ENCODE measurements at places on chromosomes 3 and 15. TPM values are rescaled to one million over a fixed set of nuclear protein-coding genes. Genes with fewer than 3 reads are reported as not detected.

DNA sequence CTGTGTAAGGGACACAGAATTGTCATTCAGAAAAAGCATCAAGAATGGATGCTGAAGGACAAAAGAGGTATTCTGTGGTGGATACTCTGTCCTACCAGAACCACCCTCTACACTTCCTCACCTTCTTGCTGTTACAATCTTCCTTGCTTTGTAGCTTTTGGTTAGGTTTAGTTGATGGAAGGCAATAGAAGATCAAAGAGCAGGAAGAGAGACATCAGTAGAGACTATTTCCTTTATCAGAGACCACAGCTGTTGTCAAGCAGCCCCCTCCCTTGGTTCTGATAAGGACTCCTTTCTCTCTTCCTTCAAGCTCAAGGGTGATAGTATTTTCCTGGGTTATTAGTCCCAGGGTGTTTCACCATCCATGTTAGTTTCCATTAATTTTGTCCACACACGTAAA, 84.7 kb upstream of the ALCAM start:
- H3K36me3 ChIP-seq = no peaks in the 10 kb centered on the region
- H3K27me3 ChIP-seq = no peaks in the 10 kb centered on the region
- no peaks in the 10 kb centered on the region for H3K4me1 ChIP-seq
- H3K4me3 ChIP-seq = no peak overlapping the region
- DNase-seq = no peak

- DNase-seq = peak; percentile 91
- peak overlapping the region; percentile 91 for H3K27ac ChIP-seq
- no peaks in the 10 kb centered on the region for H3K27me3 ChIP-seq
- peaks cover 25% of the 10 kb centered on the region for H3K36me3 ChIP-seq
- H3K4me3 ChIP-seq = peak overlapping the region; percentile 47
- peaks cover 27% of the 10 kb centered on the region for H3K4me1 ChIP-seq
These were observed 557 bp downstream of the ELL3 start for GRCh38 chr15:43776101-43776717.

DNA sequence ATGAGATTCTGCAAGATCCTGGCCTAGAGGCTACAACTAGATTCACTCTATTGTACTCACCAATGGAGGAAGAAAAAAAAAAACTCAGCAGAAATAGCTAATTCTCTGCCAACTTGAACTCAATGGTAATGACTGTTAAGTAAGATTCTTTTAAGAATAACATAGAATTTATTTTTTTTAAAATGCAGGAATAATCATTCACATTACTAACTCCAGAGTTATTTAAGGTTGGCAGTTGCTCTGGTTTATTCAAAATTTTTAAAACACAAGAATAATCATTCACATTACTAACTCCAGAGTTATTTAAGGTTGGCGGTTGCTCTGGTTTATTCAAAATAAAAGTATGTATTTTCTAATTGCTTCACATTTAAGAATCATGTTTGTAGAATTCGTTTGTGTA, 1071.9 kb downstream of the IGSF11 start:
- H3K4me3 ChIP-seq = no peak overlapping the region
- no peaks in the 10 kb centered on the region for H3K36me3 ChIP-seq
- H3K4me1 ChIP-seq = no peaks in the 10 kb centered on the region
- H3K27me3 ChIP-seq = no peaks in the 10 kb centered on the region
- no peak for DNase-seq
- no peak overlapping the region for H3K27ac ChIP-seq

GRCh38 chr3:96007650-96008195, 806.7 kb upstream of the EPHA6 start:
- no peak overlapping the region for H3K4me3 ChIP-seq
- H3K36me3 ChIP-seq = no peaks in the 10 kb centered on the region
- DNase-seq = no peak
- H3K27ac ChIP-seq = no peak overlapping the region
- H3K4me1 ChIP-seq = no peaks in the 10 kb centered on the region
- no peaks in the 10 kb centered on the region for H3K27me3 ChIP-seq

GRCh38 chr3:126512916-126513650, 4.5 kb downstream of the UROC1 start:
- DNase-seq = peak; percentile 70
- no peaks in the 10 kb centered on the region for H3K4me1 ChIP-seq
- no peaks in the 10 kb centered on the region for H3K27me3 ChIP-seq
- no peaks in the 10 kb centered on the region for H3K36me3 ChIP-seq
- no peak overlapping the region for H3K4me3 ChIP-seq

DNA sequence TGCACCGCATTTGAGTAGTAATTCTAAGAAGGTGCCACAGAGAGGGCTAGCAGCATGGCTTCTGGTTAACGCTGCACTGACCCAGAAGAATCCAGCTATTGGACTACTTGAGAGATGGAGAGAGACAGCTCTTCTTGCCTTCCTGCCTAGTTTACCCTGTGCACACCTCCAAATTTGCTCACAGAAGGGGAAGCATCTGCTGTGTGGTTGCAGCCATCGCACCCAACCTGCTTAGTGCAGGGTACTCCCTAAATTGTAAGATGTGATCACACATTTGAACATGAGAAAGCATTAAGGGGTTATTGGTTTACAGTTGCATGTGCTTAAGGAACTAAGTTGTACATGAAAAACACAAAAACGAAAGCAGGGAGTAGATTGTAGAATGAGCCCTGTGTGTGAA, 122.1 kb downstream of the FOXB1 start:
- no peaks in the 10 kb centered on the region for H3K27me3 ChIP-seq
- H3K36me3 ChIP-seq = no peaks in the 10 kb centered on the region
- H3K4me1 ChIP-seq = no peaks in the 10 kb centered on the region

DNA sequence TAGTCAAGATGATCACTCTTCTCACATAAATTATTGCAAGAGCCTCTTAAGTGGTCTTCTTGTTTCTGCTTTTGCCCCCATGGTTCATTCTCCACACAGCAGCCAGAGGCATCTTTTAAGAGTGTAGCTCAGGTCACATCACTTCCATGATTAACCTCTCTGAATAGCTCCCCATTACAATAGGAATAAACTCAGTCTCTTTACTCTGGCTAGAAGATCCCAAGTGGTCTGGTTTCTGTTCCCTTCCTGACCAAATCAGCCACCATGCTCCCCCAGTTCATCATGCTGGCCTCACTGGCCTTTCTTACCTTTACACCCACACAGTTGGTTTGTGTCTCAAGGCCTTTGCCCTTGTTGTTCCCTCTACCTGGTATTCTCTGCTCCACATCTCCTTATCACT, 8.2 kb downstream of the HHATL start:
- DNase-seq = no peak
- H3K4me1 ChIP-seq = no peaks in the 10 kb centered on the region
- no peaks in the 10 kb centered on the region for H3K36me3 ChIP-seq
- H3K27me3 ChIP-seq = peaks cover 14% of the 10 kb centered on the region
- no peak overlapping the region for H3K4me3 ChIP-seq

DNA sequence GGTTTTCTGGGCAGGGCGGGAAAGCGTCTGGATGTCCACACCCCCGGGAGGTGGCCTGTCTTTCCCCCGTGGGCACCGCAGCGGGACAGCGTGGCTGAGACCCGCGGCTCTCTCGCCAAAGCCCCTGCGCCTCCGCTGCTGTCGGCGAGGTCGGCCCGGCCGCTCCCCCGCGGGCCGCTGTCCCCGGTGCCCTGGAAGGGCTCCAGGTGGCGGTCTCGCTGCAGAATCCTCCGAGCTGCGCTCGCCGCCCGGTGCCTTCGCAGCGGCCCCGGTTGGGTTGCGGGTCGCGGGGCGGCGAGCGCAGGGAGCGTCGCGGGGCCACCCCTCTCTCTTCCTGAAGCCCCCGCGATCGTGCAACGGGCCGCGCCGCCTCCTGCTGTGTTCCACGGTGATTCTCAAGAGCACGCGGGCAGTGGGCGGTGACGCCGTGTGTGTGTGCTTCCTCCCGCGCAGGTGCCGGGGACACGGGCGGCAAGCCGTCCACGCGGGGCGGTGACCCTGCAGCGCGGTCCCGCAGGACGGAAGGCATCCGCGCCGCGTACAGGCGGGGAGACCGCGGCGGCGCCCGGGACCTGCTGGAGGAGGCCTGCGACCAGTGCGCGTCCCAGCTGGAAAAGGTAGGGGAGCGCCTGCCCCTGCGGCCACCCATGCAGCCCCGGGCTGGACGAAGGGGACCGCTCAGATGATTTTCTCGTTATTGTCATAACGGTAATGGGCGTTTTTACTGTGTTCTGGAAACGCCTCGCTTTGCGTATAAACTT, 54.4 kb downstream of the LRRK1 start:
- H3K4me1 ChIP-seq = peaks cover 15% of the 10 kb centered on the region
- DNase-seq = no peak
- no peak overlapping the region for H3K27ac ChIP-seq
- peak overlapping the region; percentile 57 for H3K4me3 ChIP-seq
- H3K27me3 ChIP-seq = peaks cover 37% of the 10 kb centered on the region
- H3K36me3 ChIP-seq = no peaks in the 10 kb centered on the region

The FRG2C gene
- not detected for polyA plus RNA-seq

The SPTSSB gene
- 0.52 TPM for polyA plus RNA-seq

The PLA1A gene
- 0.44 TPM for polyA plus RNA-seq

DNA sequence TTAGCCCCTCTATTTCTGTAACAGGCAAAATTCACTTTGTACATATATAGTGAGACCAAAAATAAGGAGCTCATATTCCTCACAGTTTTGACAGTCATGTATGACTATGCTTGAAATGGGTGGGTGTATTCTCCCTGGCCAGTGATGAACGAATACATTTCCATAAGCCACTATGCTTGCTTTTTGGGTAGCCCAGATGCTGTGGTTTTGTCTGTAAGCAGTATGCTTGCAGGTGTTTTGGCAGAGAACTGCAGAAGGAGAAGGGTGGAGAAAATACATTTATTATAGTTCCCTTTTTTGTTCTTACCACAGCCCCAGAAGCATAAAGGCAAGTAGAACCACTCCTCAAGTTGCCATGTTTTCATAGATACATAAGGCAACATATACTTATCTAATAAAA, 131.2 kb downstream of the RBMS3 start:
- H3K27me3 ChIP-seq = no peaks in the 10 kb centered on the region
- no peaks in the 10 kb centered on the region for H3K4me1 ChIP-seq
- H3K27ac ChIP-seq = no peak overlapping the region
- DNase-seq = no peak
- H3K4me3 ChIP-seq = no peak overlapping the region

DNA sequence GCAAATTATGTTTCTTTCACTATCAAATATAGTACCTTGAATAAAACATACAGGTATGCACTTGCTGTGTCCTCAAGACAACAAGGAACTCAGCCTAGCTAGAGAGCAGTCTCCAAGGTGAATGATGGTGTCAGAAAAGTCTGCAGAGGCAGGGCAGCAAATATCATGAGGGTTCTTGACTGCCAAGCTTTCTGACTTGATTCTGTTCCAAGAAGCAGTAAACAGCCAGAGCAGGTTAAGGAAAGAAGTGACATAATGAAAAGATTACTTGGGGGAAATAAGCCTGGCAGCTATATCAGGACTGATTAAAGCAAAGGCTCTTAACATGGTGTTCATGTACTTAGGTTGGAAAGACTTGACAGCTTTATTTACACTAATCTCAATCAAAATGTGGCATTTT, 192.2 kb upstream of the GADL1 start:
- no peaks in the 10 kb centered on the region for H3K27me3 ChIP-seq
- H3K27ac ChIP-seq = no peak overlapping the region
- H3K4me3 ChIP-seq = no peak overlapping the region
- no peaks in the 10 kb centered on the region for H3K4me1 ChIP-seq
- no peak for DNase-seq

DNA sequence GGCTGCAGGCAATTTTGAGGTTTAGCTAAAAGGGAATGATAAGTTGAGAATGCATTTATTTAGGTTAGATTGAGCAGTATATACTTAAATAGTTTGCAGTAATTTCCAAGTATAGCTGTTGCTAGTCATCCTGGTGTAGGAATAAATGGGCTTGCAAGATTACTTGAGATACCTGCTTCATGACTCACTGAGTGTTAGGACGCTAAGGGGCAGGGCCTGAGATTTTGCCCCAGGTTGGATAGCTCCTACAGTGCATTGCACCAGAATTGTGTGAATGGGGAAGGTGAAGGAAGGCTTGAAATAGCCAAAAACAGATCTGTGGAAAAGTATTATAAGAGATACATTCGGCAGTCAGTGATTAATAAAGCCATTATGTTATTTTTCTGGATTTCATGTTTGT, 72.8 kb downstream of the KCNH8 start:
- no peaks in the 10 kb centered on the region for H3K27me3 ChIP-seq
- no peak overlapping the region for H3K27ac ChIP-seq
- H3K4me3 ChIP-seq = no peak overlapping the region
- H3K36me3 ChIP-seq = no peaks in the 10 kb centered on the region

GRCh38 chr3:17023006-17023664, 138.4 kb downstream of the PLCL2 start:
- H3K27me3 ChIP-seq = no peaks in the 10 kb centered on the region
- no peak overlapping the region for H3K4me3 ChIP-seq
- no peak overlapping the region for H3K27ac ChIP-seq

GRCh38 chr3:140068494-140069017, 133.6 kb downstream of the CLSTN2 start:
- no peak for DNase-seq
- no peaks in the 10 kb centered on the region for H3K4me1 ChIP-seq
- H3K4me3 ChIP-seq = no peak overlapping the region
- no peaks in the 10 kb centered on the region for H3K27me3 ChIP-seq
- no peak overlapping the region for H3K27ac ChIP-seq

The PLIN1 gene
- polyA plus RNA-seq = 0.61 TPM

DNA sequence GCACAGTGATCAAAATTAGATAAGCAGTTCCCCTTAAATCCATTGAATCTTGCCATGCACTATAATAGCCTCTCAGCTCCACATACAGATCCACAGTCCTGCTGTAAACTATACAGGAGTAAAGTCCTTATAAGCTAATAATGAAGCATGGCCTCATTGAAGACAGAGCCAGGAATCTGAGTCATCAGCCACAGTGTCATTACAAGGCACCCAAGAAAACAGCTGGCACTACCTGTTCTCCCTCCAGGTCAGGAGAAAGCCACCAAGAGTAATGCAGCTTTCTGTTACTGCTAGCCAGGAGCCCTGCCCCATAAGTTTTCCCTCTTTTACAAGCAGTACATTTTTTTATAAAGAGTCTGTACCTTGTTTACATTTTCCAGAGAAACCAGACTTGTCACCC, 27.3 kb downstream of the WDR49 start:
- DNase-seq = no peak
- no peaks in the 10 kb centered on the region for H3K4me1 ChIP-seq
- no peaks in the 10 kb centered on the region for H3K36me3 ChIP-seq
- no peaks in the 10 kb centered on the region for H3K27me3 ChIP-seq

- H3K4me3 ChIP-seq = no peak overlapping the region
- no peak overlapping the region for H3K27ac ChIP-seq
- no peaks in the 10 kb centered on the region for H3K4me1 ChIP-seq
These were observed 16.9 kb downstream of the APOD start for GRCh38 chr3:195566797-195567196.

GRCh38 chr3:54696313-54696712, 231.5 kb downstream of the LRTM1 start:
- H3K4me3 ChIP-seq = no peak overlapping the region
- no peak overlapping the region for H3K27ac ChIP-seq

GRCh38 chr15:89307791-89308190, 26.8 kb downstream of the POLG start:
- H3K4me3 ChIP-seq = no peak overlapping the region
- H3K27me3 ChIP-seq = no peaks in the 10 kb centered on the region
- no peaks in the 10 kb centered on the region for H3K36me3 ChIP-seq

The DGKG gene
- 0.93 TPM for polyA plus RNA-seq

All from spleen (tissue), 13 donors.